Thymus (tissue), 14 donors: ENCODE measurements at places on chromosomes 4 and X. TPM values are rescaled to one million over a fixed set of nuclear protein-coding genes. Genes with fewer than 3 reads are reported as not detected.

DNA sequence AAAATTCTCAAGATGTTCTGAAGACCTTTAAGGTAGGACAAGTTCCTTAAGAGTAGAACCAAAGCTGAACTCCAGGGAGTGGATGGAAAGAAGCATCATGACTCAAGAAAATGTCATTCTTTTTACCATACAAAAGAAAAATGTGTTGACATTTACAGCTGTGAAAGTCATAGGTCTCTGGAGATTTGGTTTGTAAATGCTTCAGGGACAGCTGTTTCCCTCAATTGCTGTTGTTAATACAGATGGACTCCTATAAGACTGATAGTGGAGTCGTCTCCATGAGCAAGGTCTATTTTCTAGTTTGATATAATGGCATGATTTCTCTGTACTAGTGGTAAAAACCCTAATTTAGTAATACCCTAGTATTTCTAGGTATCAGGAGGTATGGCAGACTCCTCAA, 101.7 kb downstream of the PHOX2B start:
- no peak for DNase-seq

DNA sequence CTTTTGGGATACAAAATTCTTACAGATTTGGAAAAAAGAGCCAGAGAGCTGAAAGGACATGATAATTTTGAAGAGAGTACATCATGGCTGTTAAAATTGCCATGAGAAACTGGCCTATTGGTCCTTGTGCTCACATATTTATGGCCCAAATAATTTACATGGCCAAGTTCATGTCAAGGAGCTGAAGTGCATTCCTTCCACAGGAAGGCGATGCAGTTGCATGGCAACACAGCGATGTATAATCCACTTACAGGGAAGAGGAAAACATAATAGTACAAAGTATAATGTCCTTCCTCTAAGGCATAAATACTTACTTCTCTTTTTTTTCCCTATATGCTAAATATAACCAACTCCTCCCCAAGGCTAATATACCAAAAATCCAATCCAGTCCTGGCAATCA, 914.5 kb upstream of the AGA start:
- DNase-seq, result no peak

DNA sequence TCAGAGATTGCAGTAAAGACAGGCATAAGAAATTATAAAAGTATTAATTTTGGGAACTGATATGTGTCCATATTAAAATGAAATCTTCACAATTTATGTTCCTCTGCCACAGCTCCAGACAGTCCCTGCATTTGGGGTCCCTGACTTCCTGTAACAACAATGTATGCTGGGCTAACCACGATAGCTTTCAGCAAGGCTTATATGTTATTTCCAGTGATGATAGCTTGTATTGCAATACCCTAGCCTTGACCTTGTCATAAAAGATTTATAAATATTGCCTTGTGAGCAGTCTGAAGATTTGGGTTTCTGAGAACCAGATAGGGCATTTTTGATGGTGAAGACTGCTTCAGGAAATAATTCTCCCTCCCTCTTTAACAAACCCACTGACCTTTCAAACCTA, 129.5 kb downstream of the PCDH10 start:
- no peak for DNase-seq

DNA sequence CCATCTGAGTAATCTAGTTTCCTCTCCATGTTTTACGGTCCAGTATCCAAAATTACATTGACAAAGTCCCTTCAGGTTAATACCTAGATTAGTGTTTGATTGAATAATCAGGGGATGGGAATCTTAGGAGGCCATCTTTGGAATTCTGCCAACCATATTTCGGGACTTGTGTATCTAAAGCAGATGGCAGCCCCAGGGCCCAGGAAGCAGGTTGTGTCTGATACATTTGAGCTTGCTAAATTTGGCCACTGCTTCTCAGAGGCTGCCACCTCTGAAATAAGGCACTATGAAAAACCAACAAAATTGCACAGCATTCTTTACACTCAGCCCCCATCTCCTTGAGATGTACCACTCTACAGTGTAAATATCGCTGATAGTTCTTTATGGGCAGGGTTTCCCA, 102.1 kb downstream of the ASB9 start:
- DNase-seq, result no peak

HTRA3 gene
- polyA plus RNA-seq, result 2.1 TPM

IL21 gene
- polyA plus RNA-seq, result 0.48 TPM

SOWAHD gene
- 1.6 TPM for polyA plus RNA-seq

- no peak for DNase-seq
These were observed 2308.1 kb upstream of the AGA start for GRCh38 chr4:179750374-179750773.
